Thoracic aorta (tissue), 2 donors: ENCODE measurements at places on chromosomes 3 and 15. TPM values are rescaled to one million over a fixed set of nuclear protein-coding genes. Genes with fewer than 3 reads are reported as not detected.
A peak's percentile ranks its signal among the peaks of the same experiment; 100 is the strongest.

DNA sequence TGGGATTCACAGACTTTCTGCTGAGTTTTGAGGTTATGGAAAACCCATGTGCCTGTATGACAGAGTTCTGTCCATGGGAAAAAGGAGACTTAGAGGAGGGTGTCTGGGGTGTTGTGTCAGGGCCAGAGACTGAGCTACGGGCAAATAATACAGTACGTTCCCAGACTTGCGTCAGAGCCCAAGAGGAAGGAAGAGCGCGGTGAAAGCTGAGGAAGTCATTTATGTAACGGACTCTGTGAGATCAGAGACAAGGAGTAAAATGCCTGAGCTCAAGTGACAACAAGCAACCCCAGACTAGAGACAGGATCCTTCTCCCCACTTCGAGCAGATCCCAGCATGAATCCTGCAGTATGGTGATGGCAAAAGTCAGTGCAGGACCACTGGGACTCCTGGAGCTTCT lies 368.6 kb upstream of the MCTP2 start:
- no peak for DNase-seq
- no peaks in the 10 kb centered on the region for H3K27me3 ChIP-seq
- H3K4me3 ChIP-seq, result no peak overlapping the region
- no peak overlapping the region for H3K27ac ChIP-seq
- H3K36me3 ChIP-seq, result no peaks in the 10 kb centered on the region

- no peak for DNase-seq
- H3K4me3 ChIP-seq, result no peak overlapping the region
- no peak overlapping the region for H3K27ac ChIP-seq
- H3K36me3 ChIP-seq, result no peaks in the 10 kb centered on the region
- H3K4me1 ChIP-seq, result no peaks in the 10 kb centered on the region
- H3K27me3 ChIP-seq, result no peaks in the 10 kb centered on the region
Measured at GRCh38 chr3:31291818-31292217, 240.9 kb upstream of the STT3B start.

- no peaks in the 10 kb centered on the region for H3K4me1 ChIP-seq
- H3K36me3 ChIP-seq, result no peaks in the 10 kb centered on the region
- H3K4me3 ChIP-seq, result no peak overlapping the region
- DNase-seq, result no peak
- no peaks in the 10 kb centered on the region for H3K27me3 ChIP-seq
Measured at GRCh38 chr3:19881036-19881435, 53.0 kb downstream of the EFHB start.

DNA sequence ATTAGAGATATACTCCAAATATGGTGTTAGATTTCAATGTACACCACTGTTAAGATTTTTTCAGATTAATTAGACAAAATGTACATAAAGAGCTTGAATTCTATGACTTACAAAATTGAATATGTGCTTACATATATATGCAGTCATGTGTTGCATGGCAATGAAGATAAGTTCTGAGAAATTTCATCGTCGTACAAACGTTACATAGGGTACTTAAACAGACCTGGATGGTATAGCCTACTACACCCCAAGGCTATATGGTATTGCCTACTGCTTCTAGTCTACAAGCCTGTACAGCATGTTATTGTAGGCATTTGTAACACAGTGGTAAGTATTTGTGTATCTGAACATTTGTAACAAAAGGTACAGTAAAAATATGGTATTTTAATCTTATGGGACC lies 9.3 kb downstream of the IL16 start:
- no peaks in the 10 kb centered on the region for H3K4me1 ChIP-seq
- no peak for DNase-seq
- H3K4me3 ChIP-seq, result no peak overlapping the region
- no peak overlapping the region for H3K27ac ChIP-seq
- H3K27me3 ChIP-seq, result no peaks in the 10 kb centered on the region

DNA sequence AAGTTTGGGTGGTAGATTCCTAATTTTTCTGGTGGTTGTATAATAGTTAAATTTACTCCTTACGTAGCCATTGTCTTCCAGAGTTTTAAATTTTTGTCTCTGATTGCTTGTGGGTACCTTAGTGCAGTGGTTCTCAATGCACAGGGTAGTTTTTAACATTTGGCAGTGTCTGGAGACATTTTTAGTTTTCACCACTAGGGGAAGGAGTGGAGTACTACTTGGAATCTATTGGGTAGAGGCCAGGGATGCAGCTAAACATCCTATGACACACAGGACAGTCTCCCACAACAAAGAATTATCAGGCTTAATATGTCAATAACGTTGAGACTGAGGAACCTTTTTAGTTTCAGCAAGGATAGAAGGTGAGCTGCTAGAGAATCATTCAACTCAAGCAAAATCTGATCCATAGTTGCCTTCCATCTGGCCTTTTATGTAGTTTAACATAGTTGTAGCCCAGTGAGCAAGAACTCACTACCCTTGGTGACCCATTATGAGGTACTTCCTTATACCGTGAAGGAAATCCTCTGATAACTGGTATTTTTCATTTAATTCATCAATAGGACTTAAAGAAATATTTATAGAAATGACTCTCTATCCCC lies 8.6 kb upstream of the STX19 start:
- H3K36me3 ChIP-seq, result no peaks in the 10 kb centered on the region
- no peaks in the 10 kb centered on the region for H3K4me1 ChIP-seq
- H3K27me3 ChIP-seq, result no peaks in the 10 kb centered on the region

DNA sequence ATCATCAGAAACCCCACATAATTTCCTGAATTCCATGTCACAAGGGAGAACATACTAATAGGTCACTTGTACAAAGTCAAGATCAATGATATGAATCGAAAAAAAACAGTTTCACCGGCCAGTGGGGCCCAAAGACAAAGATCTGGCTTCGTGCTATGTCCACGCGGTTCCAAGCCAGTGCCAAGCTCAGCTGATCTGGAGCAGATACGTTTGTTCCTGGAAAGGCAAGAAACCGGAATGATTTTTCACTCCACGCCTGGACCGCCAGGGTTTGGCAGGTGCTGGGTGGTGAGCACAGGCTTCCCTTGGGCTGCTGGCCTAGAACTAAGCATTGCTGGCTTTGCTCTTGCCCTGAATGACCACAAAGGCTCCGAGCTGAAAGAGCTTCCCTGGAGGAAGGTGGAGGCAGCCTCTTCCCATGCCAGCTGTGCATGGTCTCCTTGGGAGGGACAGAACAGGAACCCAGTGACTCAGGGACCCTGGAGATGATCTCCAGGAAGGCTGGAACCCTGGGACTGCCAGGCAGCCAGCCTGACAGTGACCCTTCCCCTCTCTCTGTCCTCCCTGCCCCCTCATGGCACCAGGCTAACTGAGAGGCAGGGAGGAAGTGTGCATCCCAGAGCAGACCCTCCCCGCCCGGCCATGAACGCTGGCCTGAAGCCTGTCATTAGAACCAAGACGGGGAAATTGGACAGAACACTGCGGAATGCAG lies 40.9 kb downstream of the TRPM1 start:
- H3K36me3 ChIP-seq, result no peaks in the 10 kb centered on the region
- no peaks in the 10 kb centered on the region for H3K4me1 ChIP-seq
- no peak overlapping the region for H3K27ac ChIP-seq
- DNase-seq, result no peak
- no peaks in the 10 kb centered on the region for H3K27me3 ChIP-seq

- H3K4me3 ChIP-seq, result no peak overlapping the region
- H3K27ac ChIP-seq, result no peak overlapping the region
- no peaks in the 10 kb centered on the region for H3K4me1 ChIP-seq
- H3K36me3 ChIP-seq, result no peaks in the 10 kb centered on the region
Measured at GRCh38 chr15:42011074-42011473, 9.8 kb downstream of the PLA2G4E start.

DNA sequence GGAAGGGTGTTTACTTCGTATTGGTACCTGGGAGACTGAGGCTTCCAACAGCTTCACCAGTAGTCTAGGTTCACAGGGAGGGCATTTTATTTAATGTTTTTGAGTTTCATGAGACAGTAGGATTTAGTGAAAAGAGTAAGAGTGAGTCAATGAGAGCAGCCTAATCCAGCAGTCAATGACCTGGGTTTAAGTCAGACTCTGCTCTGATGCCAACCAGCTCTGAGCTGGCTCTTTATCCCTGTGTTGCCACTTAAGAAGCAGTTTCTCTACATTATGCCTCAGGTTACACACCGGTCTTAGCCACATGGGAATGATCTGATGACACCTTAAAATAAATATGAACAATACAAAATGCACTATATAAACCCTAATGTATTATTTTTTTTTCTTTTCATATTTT lies 59.4 kb upstream of the KCNMB2 start:
- H3K36me3 ChIP-seq, result no peaks in the 10 kb centered on the region
- H3K4me1 ChIP-seq, result no peaks in the 10 kb centered on the region
- DNase-seq, result no peak

- no peaks in the 10 kb centered on the region for H3K36me3 ChIP-seq
- no peaks in the 10 kb centered on the region for H3K4me1 ChIP-seq
- no peaks in the 10 kb centered on the region for H3K27me3 ChIP-seq
Measured at GRCh38 chr3:22746221-22746620, 456.9 kb upstream of the UBE2E2 start.

DNA sequence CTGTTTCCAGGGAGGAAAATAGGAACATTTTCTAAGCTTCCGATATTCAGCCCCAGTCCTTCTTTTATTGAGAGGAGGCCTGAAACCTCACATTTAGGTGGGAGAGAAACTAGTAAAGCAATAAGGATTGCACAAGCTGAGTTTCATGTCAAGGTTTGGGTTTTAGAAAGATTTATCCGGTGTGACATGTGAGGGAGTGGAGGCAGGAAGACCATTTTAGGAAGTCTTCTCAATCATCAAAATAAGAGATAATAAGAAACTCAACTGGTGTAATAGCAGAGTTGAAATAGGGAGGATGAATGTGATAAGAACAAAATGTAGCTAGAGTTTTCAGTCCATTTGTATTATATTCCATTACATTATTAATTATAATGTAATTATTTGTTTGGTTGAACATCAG lies 27.7 kb upstream of the CLDN16 start:
- H3K4me3 ChIP-seq, result no peak overlapping the region
- H3K27ac ChIP-seq, result no peak overlapping the region
- peaks cover 5% of the 10 kb centered on the region for H3K4me1 ChIP-seq
- H3K36me3 ChIP-seq, result no peaks in the 10 kb centered on the region
- no peak for DNase-seq

- H3K27ac ChIP-seq, result no peak overlapping the region
- no peak overlapping the region for H3K4me3 ChIP-seq
- no peaks in the 10 kb centered on the region for H3K27me3 ChIP-seq
- H3K36me3 ChIP-seq, result no peaks in the 10 kb centered on the region
Measured at GRCh38 chr3:161552984-161553560, 56.5 kb downstream of the OTOL1 start.

GRCh38 chr15:60917461-60918145 lies 311.5 kb downstream of the RORA start:
- peaks cover 32% of the 10 kb centered on the region for H3K4me1 ChIP-seq
- peak overlapping the region; percentile 71 for H3K27ac ChIP-seq
- H3K27me3 ChIP-seq, result no peaks in the 10 kb centered on the region
- no peak for DNase-seq
- peak overlapping the region; percentile 45 for H3K4me3 ChIP-seq

DNA sequence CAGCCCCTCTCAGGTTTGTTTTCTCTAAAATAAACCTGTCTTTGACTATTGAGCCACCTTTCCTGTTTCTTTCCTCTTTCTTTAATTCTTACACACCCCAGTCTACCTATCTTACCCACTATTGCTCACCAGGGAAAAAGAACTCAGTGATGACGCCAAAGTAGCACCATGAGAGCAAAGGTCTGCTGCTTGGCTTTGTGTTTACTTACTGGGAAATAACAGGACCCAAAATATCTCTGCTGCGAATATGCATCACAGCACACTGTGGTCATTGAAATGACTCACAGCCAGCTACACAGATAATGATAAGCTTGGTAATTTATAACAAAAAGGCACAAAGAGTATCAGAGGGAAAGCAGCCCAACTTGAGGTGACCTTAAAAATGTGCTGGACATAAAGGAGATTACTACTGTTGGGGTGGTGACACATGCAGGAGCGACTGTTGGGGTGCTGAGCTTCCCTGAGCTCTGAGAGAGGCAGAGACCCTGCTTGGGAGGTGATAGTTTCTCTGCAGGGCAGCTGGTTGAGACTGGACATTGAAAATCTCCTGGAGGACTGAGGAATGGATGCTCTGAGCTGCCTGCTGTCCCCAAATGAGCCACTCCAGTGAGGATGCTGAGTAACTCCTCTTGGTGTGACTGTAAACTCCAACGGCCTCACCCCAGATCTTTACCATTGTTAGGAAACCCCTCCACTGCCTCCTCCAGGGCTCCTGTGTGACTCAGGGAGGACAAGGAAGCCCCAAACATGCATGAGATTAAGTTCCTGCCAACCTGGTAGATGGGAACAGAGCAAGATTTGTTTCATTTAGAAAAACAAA lies 14.5 kb downstream of the EFCAB12 start:
- H3K4me3 ChIP-seq, result no peak overlapping the region
- H3K4me1 ChIP-seq, result no peaks in the 10 kb centered on the region
- H3K36me3 ChIP-seq, result no peaks in the 10 kb centered on the region
- DNase-seq, result no peak

- no peaks in the 10 kb centered on the region for H3K4me1 ChIP-seq
- DNase-seq, result no peak
- no peaks in the 10 kb centered on the region for H3K36me3 ChIP-seq
Measured at GRCh38 chr3:106380232-106380631, 511.4 kb upstream of the CBLB start.

The ZNF445 gene
- 15.7 TPM for total RNA-seq

The MESP2 gene
- total RNA-seq, result not detected

The EOGT gene
- 183 TPM for total RNA-seq
